ENCODE measurements at places on chromosomes 1 and 21.

- DNase-seq, result no peak
Measured at GRCh38 chr1:116172666-116173065, 61.5 kb downstream of the MAB21L3 start.

- no peak for DNase-seq
Measured at GRCh38 chr1:17869815-17870214, 114.7 kb downstream of the ACTL8 start.

DNA sequence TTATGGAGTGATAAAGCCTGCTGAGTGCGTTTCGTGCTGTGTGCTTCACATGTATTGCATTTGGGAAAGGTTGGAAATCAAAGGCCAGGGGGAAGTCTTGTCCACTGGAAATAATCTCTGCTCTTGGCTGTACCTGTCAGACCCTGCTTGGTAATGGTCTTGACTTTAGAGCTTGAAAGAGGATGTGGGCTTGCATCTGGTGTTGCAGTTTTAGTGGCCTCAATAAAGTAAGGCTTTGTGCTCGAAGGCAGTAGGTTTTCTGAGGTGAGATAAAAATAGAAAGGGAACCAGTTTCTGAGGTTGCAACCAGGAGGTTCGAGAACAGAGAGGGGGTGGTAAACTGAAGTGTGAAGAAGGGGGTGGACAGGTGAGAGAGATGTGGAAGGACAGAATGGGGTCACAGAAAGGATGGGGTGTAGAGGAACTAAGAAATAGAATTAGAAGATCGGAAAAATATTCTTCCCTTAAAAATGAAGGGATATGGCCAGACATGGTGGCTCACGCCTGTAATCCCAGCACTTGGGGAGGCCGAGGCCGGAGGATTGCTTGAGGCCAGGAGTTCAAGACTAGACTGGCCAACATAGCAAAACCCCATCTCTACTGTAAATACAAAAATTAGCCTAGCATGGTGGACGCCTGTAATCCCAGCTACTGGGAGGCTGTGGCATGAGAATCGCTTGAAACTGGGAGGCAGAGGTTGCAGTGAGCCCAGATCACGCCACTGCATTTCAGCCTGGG is 1.5 kb downstream of the S100PBP start:
- DNase-seq, result peak; percentile 15

DNA sequence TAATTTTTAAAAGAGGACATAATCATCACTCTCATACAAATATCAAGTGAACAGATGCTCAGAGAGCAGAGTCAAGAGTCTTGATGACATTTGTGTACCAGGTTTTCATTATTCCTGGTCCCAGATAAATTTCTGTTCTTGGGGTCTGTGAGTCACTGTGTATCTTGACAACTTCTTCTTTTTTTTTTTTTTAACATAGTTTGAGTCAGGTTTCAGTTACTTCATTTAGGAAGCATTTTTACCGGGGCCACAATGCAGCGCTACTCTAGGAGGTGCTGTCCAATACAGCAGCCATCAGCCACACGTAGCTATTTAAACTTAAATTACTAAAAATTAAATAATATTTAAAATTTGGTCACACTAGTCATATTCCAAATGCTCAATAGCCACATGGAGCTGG is 188.1 kb upstream of the SAMSN1 start:
- no peak for DNase-seq

DNA sequence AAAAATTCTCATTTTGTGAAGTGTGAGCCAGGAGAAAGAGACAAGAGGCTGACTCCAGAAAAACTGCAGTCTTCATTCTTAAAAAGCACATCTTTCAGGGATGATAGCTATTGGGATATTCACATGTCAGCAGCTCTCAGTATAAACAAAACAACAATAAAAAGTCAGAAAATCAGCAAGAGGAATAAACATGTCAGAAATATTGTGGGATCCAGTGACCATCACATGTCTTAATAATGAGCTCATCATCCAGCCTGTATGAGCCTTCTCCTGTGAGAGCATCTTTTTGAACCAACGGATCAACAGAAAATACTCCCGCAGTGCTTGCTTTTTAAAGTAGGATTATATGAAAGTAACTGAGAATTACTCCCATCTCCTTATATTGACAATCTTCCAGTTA is 241.6 kb downstream of the SMYD3 start:
- no peak for DNase-seq

DNA sequence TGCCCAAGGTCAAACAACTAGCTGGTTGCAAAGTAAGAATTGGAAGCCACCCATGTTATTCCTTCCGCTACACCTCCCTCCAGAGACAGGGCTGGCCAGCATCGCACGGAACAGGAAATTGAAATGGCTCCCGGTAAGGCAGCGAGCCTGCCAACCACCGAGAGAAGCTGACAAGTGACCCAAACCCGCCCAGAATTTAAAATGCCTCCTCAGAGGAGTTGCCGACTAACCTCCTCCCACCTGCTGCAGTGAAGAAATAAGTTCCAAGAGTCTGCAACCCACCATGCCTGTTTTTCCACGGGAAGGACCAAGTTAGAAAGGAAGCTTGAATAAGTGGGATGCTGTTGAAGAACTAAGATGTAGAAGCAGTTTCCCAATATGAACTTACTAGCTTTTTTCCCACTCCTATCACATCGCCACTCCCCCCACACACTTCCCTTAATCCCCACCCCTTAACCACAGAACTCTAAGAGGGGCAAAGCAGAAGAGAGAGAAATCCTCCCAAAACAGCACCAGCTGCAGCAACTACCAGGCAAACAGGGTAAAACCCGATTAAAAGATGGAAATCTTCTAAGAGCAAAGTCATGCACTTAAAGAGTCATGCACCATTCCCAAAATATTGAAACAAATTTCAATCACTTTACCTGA is 78.6 kb downstream of the TIAM1 start:
- peak; percentile 14 for DNase-seq

GRCh38 chr1:7477593-7477992 is 293.5 kb upstream of the VAMP3 start:
- DNase-seq, result no peak

DNA sequence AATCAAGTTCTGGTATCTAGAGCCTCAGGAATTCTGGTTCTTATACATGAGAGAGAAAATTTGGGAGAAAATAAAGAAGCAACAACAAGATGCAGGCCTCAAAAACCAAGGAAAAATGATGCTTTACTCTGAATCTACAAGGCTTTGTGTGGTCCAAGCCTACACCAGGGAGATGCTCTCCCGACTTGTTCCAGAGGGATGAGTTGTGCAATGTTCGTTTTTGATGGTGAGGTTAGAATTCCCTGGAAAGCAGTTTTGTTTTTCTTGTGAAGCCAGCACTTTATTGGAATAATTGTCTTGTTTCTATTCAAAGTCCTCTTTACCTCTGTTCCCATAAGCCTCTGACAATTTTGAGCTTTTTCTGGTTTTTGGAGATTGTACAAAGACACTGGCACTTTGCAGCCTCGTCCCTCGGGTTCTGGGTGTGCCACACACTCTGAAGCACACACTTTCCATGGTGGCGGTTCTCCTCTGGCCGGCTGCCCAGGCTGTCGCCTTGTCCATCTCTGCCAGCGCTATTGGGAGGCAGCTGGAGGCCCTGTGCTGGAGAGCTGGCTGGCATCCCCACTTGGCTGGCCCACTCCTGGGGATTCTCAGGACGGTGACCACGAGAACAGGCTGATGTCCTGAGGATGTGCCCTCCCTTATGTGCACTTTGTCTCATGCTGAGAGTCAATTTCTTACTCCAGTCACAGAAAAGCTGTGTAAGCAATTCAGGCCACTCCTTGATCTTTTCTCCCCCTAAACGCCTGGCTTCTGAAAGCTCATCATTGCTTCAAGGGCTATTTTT is 70.2 kb downstream of the EDEM3 start:
- peak; percentile 34 for DNase-seq

- DNase-seq, result no peak
Measured at GRCh38 chr1:3061981-3062615, 6.9 kb upstream of the PRDM16 start.

DNA sequence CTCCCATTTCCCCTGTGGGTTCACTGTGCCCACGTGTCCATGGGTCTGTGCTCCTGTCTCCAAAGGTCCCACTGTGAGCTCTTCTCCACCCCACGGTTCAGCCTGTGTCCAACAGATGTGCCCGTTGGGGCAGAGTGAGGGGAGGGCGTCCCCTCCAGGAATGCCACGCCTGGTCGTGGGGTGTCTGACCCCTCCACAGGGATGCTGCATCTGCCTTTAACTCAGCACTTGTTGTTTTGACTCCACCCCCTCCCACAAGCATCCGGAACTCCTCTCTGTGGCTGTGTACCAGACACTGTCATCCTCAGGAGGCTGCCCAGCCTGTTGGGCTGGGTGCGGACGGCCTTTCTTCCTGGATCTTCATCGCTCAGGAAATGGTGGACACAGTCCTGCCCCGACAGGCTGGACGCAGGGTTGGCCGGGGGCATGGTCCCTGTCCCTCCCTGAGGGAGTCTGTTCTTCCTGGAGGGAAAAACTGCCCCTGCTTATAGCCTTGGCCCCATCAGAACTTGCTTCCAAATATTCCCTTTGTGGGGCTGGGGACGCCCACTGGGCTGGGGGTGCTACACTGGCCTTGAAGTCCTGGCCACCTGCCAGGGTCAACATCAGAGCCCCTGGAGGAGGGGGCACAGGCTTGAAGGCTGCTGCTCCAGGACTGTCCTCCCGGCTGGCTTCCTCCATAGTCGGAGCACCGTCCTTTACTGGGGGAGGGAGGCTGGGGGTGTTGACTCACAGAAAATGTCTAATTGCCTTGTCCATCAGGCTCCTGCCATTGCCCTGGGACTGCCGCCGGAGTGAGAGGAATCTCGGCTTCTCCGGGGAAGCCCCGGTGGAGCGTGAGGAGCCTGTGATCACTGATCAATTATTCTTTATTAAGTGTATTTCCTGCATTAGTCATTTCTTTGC is 182.0 kb upstream of the C1orf174 start:
- no peak for DNase-seq

DNA sequence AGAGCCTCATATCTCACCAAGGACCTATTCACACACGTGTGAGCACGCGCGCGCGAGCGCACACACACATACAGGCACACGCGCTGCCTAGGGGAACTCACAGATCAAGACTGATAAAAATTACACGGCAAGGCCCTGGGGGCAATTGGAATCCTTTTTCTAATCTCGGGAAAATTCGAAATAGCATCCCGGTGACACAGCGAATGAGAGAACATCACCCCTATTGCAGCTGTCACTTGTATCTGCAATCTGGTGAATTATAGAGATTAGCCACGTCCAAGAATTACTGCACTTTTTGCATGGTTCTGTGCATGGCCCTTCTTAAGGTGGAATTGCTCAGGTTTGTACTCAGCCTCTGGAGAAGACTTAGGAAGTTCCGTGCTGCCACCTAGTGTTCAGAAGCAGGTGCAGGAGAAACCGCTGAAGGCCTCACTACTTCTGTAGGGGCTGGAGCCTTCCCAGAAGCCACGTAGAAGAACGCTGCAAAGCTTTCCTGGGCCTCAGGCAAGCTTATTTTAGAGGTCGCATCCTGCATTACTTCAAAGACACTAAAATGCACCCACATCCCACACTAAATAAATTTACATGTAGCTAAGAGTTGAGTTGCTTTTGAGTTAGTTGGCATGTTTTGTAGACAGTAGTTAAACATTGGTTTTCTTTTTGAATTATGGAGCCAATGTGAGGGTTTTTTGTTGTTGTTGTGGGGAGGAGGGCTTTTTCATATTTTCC is 229.2 kb upstream of the CAMK1G start:
- DNase-seq, result peak; percentile 88

DNA sequence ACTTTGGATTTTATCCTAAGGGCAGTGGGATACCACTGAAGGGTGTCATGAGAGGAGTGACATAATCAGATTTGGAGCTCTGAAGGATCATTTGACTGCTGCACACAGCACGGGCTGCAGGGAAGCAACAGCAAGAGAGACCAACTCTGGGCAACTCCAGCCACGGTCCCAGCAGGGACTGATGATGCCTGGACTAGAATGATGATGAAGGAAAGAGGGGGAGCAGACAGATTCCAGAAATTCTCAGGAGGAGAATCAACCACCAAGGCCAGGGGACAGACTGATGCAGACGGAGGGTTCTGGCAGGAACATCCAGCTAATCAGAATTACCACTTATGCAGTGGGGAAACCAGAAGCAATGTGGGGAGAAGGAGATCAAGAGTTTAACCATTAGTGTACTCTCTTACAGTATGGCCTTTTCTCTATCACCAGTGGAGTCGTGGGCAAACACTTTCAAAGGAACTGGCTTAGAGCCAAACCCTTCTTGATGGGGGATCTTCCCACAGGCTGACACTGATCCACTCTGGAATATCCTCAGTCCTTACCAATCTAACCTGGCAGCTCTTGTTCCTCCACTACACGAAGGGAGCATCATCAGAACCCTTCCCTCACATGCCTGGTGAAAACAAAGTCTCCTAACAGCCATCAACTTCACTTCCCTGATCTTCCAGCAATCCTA is 3.3 kb downstream of the URB1 start:
- no peak for DNase-seq

DNA sequence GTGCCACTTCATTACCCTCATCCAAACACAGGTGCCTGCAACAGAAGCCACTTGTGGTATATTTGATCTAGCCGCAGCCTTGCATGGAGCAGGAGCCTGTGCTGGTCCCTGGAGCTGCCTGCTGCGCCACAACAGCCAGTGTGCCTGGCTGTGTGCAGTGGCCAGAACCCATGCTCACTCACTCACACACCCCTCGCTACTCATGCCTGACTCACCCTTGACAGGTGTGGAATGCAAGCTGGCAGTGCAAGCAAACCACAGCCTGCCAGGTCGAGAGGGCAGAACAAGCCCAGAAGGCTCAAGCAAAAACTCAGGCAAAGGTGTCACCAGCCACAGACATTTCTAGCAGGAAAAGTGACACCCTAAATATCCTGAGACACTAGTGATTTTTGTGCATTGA is 1510.9 kb downstream of the KCNT2 start:
- no peak for DNase-seq

GRCh38 chr1:22153660-22154437 is 11.0 kb upstream of the WNT4 start:
- no peak for DNase-seq

GRCh38 chr1:109527098-109527811 is 12.4 kb upstream of the GPR61 start:
- no peak for DNase-seq

- DNase-seq, result no peak
Measured at GRCh38 chr1:197444755-197445154, 176.7 kb downstream of the CRB1 start.

GRCh38 chr1:10637400-10637799 is 159.0 kb downstream of the CASZ1 start:
- no peak for DNase-seq

GRCh38 chr1:93908394-93909145 is 660 bp downstream of the GCLM start:
- peak; percentile 21 for DNase-seq

- no peak for DNase-seq
Measured at GRCh38 chr1:240192851-240193250, 101.2 kb downstream of the FMN2 start.

- DNase-seq, result no peak
Measured at GRCh38 chr1:109266965-109267364, 16.0 kb downstream of the PSRC1 start.

DNA sequence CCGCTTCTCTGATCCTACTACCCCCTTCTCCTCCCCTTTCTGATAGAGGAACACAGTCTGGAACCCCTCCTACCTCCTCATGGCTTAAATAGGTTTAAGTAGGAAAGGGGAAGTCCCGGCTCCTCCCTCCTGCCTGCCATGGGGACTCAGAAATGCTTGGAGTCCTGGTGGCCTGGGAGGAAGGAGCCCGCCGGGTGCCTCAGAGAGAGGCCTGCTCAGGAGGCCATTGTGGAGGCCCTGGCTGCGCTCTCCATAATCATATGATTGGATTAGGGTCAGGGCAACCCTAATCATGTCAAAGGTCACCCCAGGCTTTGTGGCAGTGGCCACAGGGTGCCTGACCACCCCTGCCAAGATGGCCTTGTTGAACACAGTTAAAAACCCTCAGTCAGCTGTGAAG is 29.0 kb downstream of the WNT3A start:
- DNase-seq, result no peak
